CD4-positive, alpha-beta T cell treated with Interleukin-4 for 1 hour (primary cell): ENCODE measurements at places on chromosomes 6 and 20.
A peak's percentile ranks its signal among the peaks of the same experiment; 100 is the strongest.

DNA sequence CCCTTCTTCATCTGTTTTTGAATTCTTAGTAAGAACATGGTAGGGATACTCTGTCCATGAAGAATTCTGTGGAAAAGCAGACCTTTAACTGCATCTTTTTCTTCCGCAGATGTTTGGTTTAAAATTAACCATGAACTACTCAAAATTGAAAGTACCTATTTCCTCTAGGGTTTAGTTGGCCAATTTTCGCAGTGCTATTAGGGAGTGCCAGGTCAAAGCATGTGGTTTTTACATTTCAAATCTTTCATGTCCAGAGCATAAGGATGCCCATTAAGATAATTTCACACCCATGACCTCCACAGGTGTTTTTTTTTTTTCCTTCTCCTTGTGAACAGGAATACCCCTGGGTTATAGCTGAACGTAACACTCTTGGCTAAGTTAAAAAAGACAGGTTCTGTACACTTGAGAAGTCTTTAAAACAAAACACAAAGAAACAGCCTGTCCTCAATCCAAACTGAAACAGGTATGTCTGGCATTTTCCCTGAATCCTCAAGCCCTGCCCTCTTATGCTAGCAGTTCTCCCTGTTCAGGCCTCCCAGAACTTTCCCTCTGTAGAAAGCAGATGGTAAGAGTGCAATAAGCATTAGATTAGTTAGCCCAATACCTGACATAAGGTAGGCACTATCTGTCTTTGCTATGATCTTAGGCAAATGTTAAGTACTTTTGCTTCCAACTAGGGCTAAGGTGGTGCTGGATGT lies 67.1 kb downstream of the ELOVL5 start:
- no peak for DNase-seq

- no peak for DNase-seq
Observed at GRCh38 chr20:53274365-53274764, 302.2 kb downstream of the TSHZ2 start.

DNA sequence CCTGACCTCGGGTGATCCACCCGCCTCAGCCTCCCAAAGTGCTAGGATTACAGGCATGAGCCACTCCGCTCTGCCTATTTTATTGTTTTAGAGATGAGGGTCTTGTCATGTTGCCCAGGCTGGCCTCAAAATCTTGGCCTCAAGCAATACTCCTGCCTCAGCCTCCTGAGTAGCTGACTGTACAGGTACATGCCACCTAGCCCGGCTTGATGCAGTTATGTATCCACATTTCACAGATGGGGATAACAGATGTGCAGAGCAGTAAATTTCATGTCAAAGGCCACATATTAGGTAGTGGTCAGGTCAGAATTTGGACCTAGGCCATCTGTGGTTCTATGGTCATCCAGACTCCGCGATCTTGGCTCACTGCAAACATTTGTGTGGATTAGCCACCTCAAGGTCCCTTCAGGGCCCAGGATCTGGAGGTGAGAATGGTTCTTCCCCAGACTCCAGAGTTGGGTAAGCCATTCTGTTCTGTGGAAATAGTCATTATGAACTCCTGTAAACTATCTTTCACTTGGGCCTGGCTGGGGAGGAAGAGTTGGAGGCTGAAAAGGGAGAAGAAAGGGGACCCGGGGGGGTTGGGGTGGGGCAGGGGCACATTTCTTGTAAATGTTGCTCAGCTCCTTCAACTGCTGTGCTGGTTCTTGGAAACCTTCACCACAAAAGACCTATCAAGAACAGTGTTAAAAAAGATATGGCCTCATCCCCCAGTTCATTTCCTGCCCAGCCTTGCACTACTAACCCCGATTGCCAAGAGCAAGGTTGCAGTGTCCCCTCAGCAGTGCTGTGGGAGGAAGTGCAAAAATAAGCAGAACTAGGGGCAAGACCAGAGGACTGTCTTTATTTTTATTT lies 13.0 kb downstream of the PIM1 start:
- peak; percentile 86 for DNase-seq

- DNase-seq = no peak
Observed at GRCh38 chr6:18240230-18240629, 24.1 kb downstream of the DEK start.

GRCh38 chr20:57713505-57713903 lies 3.7 kb upstream of the PMEPA1 start:
- DNase-seq = no peak

DNA sequence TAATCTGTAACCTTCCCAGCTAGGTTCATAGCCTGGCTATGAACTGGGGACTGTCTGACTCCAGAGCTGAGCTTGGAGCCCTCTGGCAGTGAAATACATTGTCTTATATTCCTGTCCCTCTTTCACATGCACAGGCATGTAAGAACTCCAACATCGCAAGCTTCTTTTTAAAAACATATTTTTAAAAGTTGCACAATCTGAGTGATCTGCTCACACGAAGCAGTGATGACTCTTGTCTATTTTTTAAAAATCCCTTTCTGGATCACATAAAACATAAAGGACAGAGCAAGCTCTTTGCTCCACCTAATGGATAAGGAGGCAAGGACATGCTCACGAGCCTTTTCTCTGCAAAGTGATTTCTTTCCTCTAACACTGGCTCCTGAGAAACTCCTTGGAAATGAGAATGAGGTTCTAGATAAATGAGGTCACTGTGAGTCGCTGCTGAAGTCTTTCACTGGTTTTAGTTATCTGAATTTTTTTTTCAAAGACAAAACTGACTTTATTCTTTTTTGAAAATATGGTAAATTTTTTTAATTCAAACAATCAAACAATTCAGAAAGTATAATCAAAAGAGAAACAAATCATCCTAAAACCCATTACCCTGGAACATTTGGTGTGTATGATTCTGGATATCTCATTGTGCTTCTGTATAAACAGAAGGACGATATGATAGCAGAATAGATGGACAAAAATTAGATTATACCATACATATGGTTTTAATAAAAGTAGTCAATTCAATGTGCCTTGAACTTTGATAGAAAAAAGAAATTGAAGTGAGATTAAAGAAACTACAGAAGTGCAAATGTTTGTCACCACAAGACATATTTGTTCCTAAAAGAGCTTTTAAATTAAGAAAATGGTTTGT lies 30.8 kb downstream of the IL20RA start:
- no peak for DNase-seq
